ENCODE measurements at places on chromosomes 1 and 21. TPM values are rescaled to one million over a fixed set of nuclear protein-coding genes. Genes with fewer than 3 reads are reported as not detected.

GRCh38 chr21:43602266-43603232 is 56.7 kb downstream of the HSF2BP start:
- H3K36me3 ChIP-seq = no peaks in the 10 kb centered on the region
- no peak overlapping the region for H3K27ac ChIP-seq
- no peak for DNase-seq
- H3K27me3 ChIP-seq = no peaks in the 10 kb centered on the region

DNA sequence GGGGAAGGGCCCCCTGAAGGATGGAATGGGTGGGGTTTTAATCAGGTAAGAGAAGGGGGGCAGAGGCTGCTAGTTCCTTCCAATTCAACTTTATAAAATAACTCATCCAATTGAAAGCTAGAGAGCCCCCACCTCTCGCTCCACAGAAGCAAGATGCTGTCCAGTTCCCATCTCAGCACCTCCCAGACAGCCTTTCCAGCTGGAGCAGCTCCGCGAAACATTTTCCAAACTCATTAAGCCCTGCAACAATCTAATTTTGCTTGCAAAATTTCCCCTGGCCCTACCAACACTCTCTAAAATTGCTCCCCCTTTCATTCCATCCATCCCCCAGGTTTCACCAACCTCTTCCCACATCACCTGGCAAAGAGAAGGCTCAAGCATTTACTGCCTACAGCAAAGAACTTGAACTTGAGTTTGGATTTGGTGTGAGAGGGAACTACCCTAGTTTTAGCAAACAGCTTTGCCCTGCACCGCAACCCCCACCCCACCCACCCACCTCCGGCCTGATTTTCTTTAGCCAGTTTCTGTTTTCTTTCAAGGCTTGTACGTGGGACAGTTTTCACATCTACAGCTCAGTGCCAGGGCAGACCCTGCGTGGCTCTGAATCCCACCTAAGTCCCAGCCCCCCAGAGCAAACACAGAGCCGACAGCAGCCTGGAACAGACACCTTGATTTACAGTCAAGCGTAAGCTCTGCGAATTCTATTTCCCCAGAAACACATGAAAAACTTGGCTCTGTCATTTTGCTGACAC is 46.7 kb downstream of the SYF2 start:
- H3K27ac ChIP-seq = no peak overlapping the region
- no peak for DNase-seq
- no peaks in the 10 kb centered on the region for H3K27me3 ChIP-seq
- H3K4me3 ChIP-seq = no peak overlapping the region

DNA sequence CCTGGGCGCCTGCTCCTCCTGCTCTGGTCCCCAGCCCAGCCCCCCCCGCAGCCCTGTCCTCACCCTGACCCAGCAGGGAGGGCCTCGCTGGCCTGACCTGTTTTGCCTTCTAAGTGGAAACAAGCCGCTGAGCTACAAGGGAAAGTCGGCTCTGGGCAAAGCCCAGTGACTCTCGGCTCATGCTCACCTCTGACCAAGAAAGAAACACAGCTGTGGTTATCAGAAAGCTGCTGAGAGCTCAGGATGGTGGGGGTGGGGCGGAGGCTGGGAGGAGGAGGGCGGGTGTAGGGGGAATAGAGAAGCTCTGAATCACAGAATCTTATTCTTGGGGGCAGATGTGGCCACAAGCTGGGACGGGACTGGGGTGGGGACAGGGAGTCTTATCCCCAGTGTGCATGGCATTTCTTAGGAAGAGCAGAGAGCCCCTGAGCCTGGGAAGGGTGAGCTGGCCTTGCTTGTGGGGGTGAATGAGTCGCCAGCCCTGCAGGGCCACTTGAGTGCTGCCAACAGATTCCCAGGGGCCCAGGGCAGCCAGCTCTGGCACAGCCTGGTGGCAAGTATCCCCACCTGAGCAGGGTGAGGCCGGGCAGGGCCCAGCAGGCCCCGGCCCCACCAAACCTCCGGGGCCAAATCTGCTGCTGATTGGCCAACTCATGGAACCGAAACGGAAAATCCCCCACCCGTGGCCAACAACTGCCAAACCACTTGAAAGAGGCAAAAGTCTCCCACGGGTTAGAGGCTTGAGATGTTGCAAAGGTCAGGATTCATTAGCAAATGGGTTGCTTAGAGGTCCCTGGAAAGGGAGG is 120.6 kb downstream of the SPSB1 start:
- H3K4me3 ChIP-seq = no peak overlapping the region
- H3K36me3 ChIP-seq = no peaks in the 10 kb centered on the region
- peak overlapping the region; percentile 65 for H3K27ac ChIP-seq

- H3K4me1 ChIP-seq = peaks cover 3% of the 10 kb centered on the region
- no peaks in the 10 kb centered on the region for H3K27me3 ChIP-seq
Measured at GRCh38 chr1:181989261-181989920, 72.1 kb downstream of the ZNF648 start.

GRCh38 chr21:26881504-26882228 is 36.5 kb upstream of the ADAMTS1 start:
- no peaks in the 10 kb centered on the region for H3K4me1 ChIP-seq
- no peak for DNase-seq
- no peaks in the 10 kb centered on the region for H3K27me3 ChIP-seq
- no peak overlapping the region for H3K27ac ChIP-seq

ADAMTS5 gene
- total RNA-seq = 3.7 TPM

DNA sequence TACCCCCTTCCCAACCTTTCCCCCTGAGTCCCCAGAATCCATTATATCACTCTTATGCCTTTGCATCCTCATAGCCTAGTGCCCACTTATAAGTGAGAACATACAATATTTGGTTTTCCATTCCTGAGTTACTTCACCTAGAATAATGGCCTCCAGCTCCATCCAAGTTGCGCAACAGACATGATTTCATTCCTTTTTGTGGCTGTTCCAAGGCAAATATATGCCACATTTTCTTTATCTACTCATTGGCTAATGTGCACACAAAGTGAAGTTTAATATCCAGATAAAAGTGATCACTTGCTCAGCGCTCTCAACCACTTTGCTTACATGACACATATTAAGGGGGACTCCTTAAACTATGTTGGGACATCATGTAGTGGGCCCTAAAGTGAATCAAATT is 72.4 kb upstream of the TIAM1 start:
- H3K36me3 ChIP-seq = no peaks in the 10 kb centered on the region
- H3K27me3 ChIP-seq = no peaks in the 10 kb centered on the region
- H3K4me1 ChIP-seq = no peaks in the 10 kb centered on the region
- no peak overlapping the region for H3K4me3 ChIP-seq

DNA sequence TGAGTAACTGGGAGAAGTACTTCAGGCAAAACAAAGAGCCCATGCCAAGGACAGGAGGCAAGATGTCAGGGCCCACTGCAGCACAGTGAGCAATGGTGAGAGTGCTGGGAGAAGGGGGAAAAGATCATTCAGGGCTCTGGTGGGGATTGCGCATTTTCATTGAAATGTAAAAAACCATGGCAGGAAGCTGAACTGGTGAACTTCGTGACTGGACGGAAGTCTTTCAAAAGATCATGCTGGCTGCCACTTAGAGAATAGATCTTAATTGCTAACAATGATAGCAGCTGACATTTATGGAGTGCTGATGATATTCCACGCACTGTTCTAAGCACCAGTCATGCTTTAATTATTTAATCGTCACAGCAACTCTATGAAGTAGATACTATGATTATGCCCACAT is 107.0 kb downstream of the TGFBR3 start:
- peaks cover 35% of the 10 kb centered on the region for H3K4me1 ChIP-seq
- DNase-seq = no peak
- no peaks in the 10 kb centered on the region for H3K36me3 ChIP-seq
- H3K27me3 ChIP-seq = no peaks in the 10 kb centered on the region
- H3K27ac ChIP-seq = no peak overlapping the region

DNA sequence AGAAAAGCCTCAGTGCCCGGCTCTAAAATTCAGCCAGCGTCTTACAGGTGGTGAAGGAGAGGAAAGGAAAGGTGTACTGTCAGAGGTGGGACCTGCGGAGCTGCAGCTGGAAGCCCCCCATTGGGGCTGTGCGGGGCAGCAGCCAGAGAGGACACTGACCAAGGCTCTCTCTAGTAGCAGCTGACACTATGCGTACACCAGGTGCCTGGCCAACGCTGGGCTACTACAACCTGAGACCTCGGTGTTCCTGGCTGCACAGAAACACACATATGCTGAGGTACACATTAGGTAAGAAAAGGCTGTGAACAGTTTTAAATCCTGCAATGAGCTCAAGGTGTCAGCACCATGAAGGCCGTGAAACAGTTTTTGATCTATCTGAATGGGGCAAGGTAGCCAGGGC is 55.5 kb upstream of the EDN2 start:
- H3K4me1 ChIP-seq = peaks cover 14% of the 10 kb centered on the region
- H3K36me3 ChIP-seq = no peaks in the 10 kb centered on the region
- no peak overlapping the region for H3K27ac ChIP-seq
- no peaks in the 10 kb centered on the region for H3K27me3 ChIP-seq

RBP7 gene
- total RNA-seq = 6.5 TPM
